ENCODE measurements at places on chromosomes 16 and 17.

DNA sequence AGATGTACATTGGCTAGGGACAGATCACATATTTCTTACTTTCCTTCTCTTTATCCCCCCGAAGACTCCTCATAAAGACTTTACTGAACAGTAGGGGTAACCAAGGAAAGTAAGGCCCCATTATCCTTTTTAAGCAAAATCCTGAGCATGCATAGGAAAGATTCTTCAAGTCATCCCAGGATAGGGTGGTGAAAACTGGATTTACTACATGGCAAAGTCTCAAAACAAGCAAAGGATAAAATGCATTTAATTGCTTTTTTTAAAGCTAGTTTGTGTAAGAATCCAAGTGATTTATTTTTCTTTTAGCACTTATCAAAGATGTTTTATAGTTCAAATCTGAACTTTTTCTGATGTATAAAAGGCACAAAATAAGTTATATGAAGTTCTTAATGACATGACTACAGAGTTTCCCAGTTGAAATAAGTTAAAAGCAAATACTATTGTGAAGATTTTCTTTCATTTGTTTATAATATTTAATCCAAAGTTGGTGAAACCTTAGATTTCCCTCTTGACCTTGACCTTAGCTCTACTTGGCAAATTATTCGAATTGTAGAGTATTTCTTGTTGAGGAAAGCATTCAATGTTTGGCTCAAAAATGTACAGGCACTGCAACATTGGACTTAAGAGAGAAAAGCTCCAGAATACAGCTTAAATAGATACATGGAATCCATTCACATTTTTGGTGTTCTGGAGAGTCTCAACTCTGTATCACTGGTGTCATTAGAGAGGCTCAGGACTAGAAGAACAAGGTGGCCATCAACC, 104.3 kb downstream of the ABCA8 start:
- no peak for DNase-seq

- no peak for DNase-seq
Measured at GRCh38 chr16:15658149-15658548, 8.1 kb downstream of the NDE1 start.

- no peak for DNase-seq
Measured at GRCh38 chr17:73191443-73192205, 1.2 kb upstream of the COG1 start.

DNA sequence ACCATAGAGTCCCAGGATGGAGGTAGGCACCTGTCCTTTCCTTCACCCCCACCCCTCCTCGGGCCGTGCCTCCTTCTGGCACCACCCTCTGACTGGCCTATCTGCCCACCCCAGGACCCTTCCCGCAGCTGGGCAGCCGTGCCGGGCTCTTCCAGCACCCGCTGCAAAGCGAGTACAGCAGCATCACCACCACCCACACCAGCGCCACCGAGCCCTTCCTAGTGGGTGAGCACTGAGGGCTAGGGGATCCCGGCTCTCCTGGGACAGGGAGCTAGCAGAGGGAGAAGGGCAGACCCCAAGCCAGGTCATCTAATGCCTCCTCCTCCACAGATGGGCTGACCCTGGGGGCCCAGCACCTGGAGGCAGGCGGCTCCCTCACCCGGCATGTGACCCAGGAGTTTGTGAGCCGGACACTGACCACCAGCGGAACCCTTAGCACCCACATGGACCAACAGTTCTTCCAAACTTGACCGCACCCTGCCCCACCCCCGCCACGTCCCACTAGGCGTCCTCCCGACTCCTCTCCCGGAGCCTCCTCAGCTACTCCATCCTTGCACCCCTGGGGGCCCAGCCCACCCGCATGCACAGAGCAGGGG, 7.8 kb downstream of the GALK1 start:
- DNase-seq, result no peak

DNA sequence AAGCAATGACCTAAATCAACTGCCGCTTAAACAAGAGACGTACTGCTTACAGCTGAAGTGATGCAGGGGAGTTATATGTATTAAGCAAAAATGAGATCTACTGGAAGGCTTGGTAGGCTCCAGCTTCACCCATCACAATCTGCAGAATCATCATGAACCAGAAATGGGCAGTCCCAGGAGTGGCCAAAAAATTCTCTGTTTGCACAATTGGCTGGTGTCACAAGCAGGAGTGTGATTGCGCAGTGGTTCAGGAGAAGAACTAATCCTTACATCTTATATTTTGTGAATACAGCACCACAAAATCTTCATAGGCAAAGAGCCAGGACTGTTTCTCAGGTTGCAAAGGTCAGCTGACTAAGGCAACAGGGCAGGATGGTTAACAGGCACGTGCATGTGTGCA, 75.9 kb downstream of the CES1 start:
- no peak for DNase-seq

DNA sequence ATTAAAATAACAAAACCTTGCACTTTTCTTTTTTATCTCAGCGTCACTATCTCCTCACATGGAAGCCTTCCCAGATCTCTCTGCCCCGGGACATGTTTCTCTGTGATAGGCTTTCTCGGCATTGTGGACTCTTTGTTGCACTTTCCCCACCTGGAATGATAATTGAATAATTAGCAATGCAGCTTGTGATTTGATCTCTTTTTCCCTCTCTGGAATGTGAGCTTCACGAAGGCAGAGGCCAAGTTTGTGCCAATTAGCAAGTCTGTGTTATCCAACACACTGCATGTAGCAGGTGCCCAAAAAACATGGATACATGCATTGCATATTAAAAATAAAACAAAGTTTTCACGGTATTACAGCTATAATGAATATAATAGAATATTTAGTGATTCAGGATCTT, 431.2 kb downstream of the HAPSTR1 start:
- no peak for DNase-seq

GRCh38 chr17:6930749-6931148, 65.1 kb upstream of the ALOX12 start:
- DNase-seq, result no peak

DNA sequence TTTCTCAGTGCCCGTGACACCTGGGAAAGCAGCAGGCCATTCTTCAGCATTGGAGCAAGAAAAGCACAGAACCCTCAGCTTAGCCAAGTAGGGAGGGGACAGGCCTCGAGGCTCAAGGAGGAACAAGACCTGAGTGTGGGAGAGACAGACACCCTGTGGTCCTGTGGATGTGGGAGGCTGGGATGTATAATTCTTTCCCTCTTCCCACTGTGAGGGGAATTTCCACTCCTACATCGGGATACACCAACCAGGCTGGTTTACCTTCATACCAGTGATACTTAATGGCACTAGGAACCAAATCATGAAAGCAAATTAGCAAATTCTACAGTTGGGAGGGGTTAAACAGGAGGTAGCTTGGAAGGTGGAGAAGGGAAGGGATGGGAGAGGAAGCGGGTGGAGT, 41.7 kb downstream of the LYRM1 start:
- no peak for DNase-seq

GRCh38 chr16:962366-962765, 8.4 kb downstream of the LMF1 start:
- no peak for DNase-seq

GRCh38 chr16:13013043-13013442, 111.6 kb downstream of the SHISA9 start:
- no peak for DNase-seq

GRCh38 chr17:51261024-51261963, 948 bp downstream of the UTP18 start:
- DNase-seq, result no peak

DNA sequence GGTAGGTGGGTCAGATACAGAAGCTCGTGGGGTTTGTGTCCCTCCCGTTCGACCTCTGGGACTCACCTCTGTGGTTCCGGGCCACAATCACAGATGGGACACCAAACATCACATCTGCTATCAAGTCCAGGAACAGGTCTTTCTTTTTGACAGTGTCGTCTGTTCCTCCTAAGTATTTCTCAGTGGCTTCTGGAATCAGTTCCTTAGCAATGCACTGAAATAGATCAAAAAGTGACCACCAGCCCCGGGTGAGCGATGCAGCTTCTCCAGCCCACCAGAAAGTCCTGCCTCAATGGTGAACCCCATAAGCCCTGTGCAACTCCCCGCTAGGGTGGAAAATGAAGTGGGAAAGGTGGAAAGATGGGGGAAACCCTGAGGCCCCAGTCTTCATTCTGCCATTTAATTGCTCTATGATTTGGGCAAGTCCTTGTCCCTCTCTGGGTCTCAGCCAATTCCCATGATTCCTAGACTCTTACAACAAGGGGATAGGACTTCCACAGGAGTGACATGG, 22.4 kb downstream of the CES1 start:
- no peak for DNase-seq
